ENCODE measurements at places on chromosomes 2 and 18.

- DNase-seq = no peak
These were observed 113.0 kb downstream of the SETBP1 start for GRCh38 chr18:44793685-44794084.

- DNase-seq = no peak
These were observed 219.0 kb downstream of the ANAPC1 start for GRCh38 chr2:111665011-111665410.

GRCh38 chr18:29823671-29824070 is 1218.9 kb downstream of the DSC3 start:
- no peak for DNase-seq

DNA sequence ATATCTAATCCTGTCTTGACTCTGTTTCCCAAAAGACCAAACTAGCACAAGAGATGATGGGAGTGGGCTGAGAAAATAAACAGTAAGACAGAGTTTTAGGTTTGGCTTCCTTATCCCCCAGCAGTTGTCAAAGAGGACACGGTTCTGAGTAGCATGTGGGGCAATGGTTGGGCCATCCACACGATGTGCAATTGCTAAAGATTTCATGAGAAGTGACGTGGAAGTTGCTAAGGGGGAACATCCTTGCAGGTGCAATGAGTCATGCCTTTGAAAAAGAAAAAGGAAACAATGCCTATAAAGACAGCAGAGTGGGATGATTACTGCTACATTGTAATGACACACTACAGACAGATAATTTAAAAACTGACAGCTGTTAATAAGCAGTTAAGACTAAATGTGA is 1395.8 kb downstream of the LRP1B start:
- no peak for DNase-seq

GRCh38 chr2:31287654-31288053 is 53.7 kb downstream of the EHD3 start:
- no peak for DNase-seq

- DNase-seq = no peak
These were observed 51.0 kb upstream of the GORASP2 start for GRCh38 chr2:170878066-170878465.

DNA sequence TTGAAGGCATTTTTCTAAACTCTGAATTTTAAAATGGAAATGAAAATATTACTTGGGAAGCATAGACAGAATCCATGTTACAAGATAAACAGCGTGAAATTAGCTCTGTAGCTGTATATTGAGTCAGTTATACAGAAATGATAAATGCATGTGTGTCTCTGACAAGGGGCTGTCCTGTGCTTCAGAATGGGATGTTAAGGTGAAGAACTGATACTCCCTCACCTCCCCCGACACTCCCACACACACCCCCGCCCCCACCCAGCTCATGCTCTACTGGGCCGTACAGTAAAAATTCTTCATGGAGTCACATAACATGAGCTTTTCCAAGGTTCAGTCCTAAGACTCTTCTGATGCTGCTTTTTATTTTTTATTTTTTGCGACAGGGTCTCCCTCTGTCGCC is 869 bp upstream of the THUMPD2 start:
- DNase-seq = no peak

DNA sequence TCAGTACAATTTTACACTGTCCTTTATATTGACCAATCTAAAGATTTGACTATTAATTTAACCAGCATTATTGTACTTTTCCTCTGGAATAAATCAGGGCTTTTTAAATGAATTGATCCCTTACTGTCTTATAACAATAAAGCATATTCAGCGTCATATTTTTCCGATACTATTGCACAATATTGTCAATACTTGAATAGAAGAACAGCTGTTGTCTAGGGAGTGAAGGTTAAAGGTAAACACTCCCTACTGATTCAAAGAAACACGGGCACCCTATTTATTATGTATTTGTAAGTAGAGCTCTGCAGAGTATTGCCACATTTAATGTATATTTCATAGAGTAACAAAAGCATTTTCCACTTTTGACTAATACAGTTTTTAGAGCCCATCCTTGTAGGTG is 134.4 kb downstream of the CAMKMT start:
- DNase-seq = no peak

DNA sequence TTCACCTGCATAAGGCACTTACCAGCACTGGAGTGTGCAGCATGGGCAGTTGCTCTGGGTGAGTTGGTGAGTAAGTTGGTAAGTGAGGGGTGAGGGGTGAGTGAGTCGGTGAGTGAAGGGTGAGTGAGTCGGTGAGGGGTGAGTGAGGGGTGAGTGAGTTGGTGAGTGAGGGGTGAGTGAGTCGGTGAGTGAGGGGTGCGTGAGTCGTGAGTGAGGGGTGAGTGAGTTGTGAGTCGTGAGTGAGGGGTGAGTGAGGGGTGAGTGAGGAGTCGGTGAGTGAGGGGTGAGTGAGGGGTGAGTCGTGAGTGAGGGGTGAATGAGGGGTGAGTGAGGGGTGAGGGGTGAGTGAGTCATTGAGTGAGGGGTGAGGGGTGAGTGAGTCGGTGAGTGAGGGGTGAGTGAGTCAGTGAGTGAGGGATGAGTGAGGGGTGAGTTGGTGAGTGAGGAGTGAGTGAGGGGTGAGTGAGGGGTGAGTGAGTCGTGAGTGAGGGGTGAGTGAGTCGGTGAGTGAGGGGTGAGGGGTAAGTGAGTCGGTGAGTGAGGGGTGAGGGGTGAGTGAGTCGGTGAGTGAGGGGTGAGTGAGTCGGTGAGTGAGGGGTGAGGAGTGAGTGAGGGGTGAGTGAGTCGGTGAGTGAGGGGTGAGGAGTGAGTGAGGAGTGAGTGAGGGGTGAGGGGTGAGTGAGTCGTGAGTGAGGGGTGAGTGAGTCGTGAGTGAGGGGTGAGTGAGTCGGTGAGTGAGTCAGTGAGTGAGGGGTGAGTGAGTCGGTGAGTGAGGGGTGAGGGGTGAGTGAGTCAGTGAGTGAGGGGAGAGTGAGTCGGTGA is 17.1 kb downstream of the THAP4 start:
- DNase-seq = no peak

GRCh38 chr18:24937639-24938275 is 414.2 kb downstream of the ZNF521 start:
- DNase-seq = no peak

DNA sequence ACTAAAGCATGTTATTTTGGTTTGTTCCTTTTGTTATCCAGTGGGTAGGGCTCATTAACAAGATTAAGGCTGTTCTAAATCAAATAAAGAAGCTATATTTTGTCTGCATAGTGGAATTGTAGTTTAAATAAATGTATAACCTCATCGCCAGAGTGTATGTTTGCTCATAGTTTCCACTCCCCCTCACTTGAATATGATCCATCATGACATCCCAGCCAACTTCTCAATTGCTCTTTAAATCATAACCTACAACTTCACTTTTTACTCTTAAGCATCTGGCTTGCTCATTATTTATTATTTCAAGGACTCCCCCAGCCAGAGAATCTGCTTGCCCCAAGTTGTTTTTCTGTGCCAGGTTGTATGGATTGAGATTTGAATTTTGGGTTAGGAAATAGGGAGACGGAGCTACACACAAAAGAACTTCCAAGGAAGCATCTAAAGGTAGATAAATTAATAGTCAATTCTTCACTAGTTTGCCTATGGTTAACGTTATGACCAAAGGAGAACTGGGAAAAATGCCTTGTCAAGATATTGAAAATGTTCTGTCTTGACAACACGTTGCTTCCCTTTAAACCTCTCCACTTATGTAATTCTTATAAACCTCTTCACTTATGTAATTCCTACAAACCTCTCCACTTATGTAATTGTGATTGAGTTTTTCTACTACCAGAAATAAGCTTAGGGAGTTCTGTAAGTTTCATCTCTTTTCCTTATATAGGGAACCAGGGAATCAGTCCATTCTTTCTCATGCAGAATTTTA is 55.4 kb upstream of the UPP2 start:
- DNase-seq = no peak

GRCh38 chr2:191622374-191623320 is 55.3 kb upstream of the NABP1 start:
- DNase-seq = no peak

GRCh38 chr18:10143596-10143995 is 229.8 kb downstream of the VAPA start:
- DNase-seq = no peak

- DNase-seq = no peak
These were observed 501 bp downstream of the TNS1 start for GRCh38 chr2:218002143-218002844.

DNA sequence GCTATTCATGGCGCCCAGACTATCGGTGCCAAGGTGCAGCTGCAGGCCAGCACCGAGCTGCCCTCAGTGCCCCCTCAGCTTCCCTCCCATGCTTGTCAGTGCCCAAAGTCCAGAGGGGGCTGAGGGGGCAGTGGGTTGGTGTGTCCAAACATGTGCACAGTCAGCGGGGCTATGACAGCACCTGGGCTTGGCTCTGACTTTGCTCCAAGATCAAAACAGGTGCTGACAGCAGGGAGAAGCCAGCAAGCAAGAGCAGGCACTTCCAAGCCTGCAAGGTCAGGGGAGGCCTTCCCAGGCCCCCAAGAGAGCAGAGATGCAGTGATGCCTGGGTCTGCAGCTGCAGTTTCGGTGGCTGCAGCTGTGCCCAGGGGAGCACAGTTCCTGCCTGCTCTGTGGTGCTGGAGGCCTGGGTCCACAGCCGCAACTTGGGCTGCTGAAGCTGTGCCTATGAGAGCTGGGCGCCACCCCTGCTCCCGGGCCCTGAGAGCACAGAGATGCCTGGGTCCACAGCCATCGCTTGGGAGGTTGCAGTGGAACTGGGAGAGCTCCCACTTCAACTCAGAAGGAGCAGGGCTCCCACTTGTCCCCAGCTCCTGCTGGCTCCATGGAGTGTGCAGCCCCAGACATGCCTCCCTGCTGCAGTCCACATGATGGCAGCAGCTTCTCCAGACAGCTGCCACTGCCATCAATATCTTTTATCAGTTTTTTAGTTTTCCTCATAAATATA is 775.3 kb upstream of the POU3F3 start:
- no peak for DNase-seq

DNA sequence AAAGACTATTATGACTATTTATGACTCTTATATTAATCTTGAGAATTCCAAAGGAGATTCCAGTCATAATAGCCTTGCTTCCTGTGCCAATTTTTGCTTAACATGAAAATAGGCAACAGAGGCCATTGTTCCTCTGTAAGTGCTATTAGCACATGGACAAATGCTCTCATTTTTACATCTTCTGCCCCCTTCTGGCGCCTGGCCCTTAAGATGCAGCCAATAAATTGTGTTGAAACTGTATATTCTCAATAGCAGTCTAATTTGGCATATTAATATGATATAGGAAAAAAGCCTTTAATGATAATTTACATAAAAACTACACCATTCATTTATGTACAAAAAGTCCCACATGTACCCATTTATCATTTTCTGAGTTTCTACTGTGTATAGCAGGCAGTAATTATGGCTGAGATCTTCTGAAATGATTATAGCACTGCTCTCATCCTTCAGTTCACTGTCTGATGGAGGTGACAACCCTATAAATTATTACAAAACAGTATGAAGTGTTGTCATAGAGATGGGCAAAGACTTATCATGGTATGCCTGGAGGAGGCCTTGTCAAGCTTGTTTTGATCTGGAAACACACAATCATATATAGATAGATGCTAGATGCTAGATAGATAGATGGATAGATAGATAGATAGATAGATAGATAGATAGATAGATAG is 613.3 kb downstream of the TSN start:
- DNase-seq = no peak

GRCh38 chr2:59176737-59177136 is 935.6 kb upstream of the FANCL start:
- DNase-seq = no peak

DNA sequence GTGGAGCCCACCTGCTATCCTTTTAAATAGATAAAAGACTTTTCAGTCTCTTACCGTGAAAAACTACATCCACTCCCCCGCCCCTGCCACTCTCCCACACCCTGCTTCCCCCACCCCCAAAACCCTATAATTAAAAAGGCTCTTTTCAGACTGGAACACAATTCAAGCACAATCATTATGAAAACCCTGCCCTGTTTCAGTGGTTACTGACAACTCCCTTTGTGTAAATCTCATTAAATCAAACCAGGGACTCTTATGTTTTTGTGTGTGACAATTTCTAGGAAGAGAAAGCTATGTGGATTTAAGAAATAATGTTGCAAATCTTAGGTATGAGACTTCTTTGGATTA is 21.0 kb upstream of the ZNF532 start:
- no peak for DNase-seq

DNA sequence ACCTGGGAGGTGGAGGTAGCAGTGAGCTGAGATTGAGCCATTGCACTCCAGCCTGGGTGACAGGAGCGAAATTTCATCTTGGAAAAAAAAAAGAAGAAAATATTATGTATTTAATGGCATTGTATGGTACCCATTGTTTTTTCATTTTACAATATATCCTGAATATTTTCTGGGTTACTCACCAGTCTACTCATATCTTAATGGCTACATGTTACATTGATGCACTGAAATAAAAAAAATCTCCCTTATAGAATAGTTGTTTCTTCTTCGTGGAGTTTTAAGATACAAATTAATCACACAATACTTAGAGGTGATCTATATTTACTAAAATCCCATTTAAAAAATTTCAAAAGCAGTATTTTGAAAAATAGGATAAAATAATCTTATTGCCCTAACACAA is 66.3 kb upstream of the XPO1 start:
- DNase-seq = no peak

DNA sequence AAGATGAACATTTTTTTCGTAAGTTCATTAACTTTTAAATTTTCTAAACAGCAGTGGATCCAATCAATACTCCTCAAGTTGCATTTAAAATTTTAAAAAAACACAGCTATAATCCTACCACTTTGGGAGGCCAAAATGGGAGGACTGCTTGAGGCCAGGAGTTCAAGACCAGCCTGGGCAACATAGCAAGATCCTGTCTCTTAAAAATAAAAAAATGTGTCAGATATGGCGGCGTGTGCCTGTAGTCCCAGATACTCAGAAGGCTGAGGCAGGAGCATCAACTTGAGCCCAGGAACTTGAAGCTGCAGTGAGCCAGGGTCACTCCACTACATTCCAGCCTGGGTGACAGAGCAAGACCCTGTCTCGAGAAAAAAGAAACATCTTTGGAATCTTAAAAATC is 59.8 kb upstream of the RNU4ATAC start:
- no peak for DNase-seq

- DNase-seq = no peak
These were observed 816 bp downstream of the CDH2 start for GRCh38 chr18:28175930-28176697.

- no peak for DNase-seq
These were observed 14.4 kb downstream of the ELMOD3 start for GRCh38 chr2:85368921-85369320.

DNA sequence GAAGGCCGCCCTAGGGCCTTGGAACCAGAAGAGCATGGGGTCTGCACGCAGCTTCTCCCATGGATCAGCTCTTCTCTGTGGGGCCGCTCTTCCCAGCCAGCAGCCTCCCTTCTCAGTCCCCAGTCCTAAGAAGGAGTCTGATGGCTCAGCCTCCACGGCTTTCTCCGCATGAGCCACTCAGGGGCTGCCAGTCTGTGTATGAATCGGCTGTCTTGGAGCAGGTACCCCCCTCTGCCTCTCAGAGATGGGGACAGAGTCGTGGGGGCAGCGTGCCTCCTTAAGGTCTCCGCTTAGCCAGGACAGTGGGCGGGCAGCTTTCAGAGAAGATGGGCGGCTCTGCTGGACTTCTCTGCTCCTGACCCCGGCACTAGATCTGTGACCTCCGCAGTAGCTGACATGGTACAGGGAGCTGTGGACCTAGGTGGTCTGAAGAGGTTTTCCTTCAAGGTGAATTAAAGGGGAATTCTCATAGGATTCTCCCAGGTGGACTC is 21.6 kb downstream of the INPP5D start:
- DNase-seq = no peak

- no peak for DNase-seq
These were observed 82.5 kb upstream of the XIRP2 start for GRCh38 chr2:166805753-166806152.

Measured in kidney epithelial cell (primary cell).